T-helper 1 cell treated with Interleukin-12 subunit alpha and Interleukin-12 subunit beta and Interleukin-4 antibody, amounts not matched to agents 30 ng/mL and 1 ng/mL, for 36 hours (primary cell): ENCODE measurements at places on chromosomes 1 and 21. TPM values are rescaled to one million over a fixed set of nuclear protein-coding genes. Genes with fewer than 3 reads are reported as not detected.

Gene RHD
- total RNA-seq, result not detected in 2 replicates

Gene A3GALT2
- not detected in 2 replicates for total RNA-seq

Gene LCE1F
- total RNA-seq, result not detected in 2 replicates

Gene OR4F29
- not detected in 2 replicates for total RNA-seq

Gene LAMC2
- total RNA-seq, result 2.1 TPM in 2 replicates

Gene HMGB4
- total RNA-seq, result not detected in 2 replicates
